ENCODE measurements at places on chromosomes 2 and 18.

DNA sequence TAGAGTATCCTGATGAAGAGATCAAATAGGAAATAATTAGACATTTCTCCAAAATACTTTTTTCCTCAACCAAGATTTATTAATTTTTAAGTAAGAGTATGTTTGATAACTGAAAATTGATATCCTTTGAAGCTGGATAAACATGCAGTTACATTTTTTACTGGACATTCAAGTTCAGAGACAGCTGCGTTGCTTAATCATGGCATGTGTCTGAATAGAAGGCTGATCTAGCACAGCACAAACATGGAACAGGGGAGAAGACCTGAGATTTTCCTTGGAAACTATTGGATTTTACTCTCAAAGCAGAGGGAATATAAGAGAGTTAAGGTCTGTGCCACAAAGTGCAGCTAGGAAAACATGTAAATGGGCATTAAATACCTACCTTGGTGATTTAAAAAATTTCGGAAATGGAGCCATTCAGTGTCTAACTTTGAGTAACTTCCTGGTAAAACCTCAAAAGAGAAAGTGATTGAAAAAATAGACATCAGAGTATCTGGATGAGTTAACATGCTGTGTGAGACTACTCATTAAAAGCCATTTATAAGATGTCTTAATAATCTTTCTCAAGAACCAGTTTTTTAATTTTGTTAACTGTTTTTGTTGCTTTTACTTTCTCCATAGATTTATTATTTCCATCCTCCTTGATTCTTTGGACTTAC, 31.8 kb downstream of the CRIM1 start:
- no peak for DNase-seq

GRCh38 chr2:114717049-114717448, 274.6 kb downstream of the DPP10 start:
- DNase-seq: no peak

GRCh38 chr2:137846993-137847392, 117.3 kb upstream of the HNMT start:
- DNase-seq: no peak

- DNase-seq: no peak
Observed at GRCh38 chr2:162623888-162624287, 214.7 kb downstream of the KCNH7 start.

DNA sequence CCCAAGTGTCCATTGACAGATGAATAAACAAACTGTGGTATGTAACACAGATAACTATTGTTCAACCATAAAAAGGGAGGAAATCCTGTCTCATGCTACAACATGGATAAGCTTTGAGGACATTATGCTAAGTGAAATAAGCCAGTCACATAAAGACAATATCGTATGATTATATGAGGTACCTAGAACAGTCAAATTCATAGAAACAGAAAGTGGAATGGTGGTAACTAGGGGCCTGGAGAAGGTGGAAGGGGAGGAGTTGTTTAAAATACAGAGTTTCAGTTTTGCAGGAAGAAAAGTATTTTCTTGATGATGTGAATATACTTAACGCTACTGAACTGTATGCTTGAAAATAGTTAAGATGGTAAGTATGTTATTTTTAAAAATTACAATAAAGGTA, 304.6 kb upstream of the CXCR4 start:
- DNase-seq: no peak

GRCh38 chr2:168033966-168034365, 213.4 kb downstream of the STK39 start:
- no peak for DNase-seq

DNA sequence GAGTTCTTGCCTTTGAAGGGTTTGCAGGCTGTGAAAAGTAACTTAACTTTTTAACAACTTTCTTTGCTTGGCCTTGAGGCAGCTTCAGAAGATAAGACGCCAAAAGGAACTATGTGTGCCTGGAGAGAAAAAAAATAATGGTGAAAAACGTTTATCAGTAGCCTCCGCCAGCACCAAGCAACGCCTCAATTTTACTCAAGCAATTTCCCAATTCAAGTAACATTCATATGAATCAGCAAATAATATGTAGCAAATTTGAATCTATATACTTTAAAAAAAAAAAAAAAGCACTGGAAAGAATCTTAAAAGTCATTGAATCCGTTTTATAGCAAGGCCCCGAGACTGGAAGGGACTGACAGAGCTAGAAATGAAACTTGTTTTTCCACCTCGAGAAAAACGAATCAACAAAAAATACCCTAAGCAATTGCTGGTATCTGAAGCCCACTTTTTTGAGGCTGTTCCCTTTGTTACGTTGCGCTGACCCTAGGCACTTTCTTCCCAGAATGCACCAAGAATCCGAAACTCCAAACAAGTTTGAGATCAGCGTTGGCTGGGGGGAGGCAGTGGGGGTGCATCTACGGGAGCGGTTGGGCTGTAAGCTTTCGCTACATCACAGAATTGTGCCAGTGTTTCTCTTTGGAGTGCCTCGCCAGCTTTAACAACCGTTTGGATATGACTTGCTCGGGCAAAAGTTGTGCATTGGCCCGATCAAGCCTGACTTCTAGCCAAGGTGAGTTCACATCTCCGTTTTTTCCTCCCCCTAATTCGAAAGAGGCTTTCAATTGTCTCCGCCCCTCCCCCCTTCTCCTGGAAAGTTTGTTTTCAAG, 2.7 kb upstream of the TGIF1 start:
- DNase-seq: no peak

DNA sequence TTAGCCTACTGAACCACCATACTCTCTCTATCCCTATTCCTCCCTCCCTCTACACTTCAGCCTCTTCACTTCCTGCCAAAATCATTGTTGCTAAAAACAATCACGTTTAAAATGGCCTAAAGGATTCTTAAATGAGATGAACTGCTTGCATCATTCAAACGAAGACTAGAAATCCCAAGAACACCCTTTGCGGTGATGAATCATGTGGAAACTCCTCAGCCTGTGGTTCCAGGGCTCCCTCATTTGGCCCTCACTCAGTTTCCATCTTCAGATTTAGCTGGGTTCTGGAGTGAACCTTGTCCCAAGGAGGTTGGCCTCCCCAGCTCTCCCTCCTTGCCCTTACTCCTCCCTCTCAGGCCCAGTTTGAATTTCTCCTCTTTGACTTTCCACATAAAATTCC, 125.6 kb upstream of the CDC42EP3 start:
- no peak for DNase-seq

DNA sequence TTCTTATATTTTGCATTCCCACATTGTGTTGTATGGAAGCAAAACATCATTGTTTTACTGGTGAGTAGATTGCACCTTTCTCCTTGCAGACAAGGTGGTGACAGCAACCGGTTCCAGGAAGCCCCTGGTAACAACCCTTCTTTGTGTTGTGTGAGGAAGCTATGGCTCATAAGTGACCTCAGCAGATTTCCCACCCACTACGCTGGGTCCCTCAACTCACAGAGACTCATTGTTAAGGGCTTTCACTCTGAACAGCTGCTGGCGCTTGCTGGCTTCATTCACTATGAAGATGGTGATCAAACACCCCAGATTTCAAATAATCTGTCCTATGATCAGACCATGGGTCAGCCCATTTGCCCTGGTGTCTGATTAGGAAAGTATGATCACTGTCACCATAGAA, 53.4 kb downstream of the WIPF1 start:
- DNase-seq: no peak

DNA sequence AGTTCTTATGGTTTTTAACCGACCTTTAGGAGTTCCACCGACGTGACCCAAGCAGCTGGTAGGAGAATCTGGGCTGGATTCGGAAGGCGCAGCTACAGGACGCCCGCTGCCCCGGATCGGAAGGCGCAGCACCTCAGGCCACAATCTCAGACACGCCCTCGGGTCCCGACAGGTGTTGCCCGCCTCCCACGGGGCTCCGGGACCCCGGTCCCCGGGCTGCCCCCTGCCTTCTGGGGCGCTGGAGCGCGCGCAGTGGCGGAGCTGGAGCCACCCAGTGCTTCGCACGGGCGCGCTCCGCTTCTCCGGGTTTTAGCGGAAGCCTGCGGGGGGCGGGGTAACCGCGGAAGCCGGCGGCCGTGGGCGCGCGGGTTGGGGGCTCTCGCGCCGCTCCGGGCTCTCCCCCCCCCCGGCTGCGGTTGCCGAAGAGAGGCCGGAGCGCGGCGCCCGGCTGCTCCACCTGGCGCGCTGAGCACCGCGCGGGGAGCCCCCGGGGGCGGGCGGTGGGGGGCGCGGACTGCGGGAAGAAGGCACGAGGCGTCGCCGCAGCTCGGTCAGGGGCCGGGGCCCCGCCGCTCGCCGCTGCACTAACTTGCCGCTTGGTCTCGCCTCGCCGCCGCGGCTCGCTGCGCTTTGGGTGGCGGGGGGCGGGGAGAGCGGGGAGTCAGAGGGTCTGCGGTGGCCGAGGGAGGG, 718.8 kb downstream of the DPP10 start:
- no peak for DNase-seq

DNA sequence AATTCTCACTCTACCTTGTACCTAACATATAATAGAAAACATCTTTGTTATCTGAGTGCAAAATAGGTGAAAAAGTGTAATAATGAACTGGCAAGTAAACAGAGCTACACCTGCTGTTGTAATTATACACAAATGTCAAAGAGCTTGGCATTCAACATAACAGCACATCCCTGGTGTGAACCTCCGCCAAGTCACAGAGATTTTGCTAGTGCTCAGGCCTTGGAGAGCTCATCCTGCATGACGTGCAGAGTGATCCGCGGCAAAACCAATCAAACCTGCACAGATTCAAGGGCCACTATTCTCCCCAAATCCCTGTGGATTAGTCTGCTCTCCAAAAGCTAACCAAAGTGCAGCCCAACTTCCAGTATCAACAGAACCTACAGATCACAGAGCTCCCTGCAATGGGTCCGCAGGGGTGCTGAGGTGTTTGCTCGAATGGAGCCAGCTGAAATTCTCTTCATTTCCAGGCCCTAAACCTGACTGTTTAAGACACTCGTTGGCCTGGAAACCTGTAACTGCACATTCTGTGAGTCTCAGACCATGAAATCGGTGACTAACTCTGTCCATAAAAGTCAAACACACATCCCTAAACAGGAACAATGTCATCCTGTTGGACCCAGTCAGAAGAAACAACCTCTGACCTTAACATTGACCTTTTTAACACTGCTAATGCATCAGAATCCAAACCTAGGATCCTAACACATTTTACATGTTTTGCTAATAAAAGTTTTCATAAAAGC, 111.8 kb downstream of the EPB41L3 start:
- no peak for DNase-seq

- DNase-seq: no peak
Observed at GRCh38 chr2:172624996-172625395, 69.1 kb downstream of the PDK1 start.

- DNase-seq: no peak
Observed at GRCh38 chr18:60401346-60401745, 28.8 kb upstream of the MC4R start.

- no peak for DNase-seq
Observed at GRCh38 chr18:9608298-9608697, 6.1 kb downstream of the PPP4R1 start.

DNA sequence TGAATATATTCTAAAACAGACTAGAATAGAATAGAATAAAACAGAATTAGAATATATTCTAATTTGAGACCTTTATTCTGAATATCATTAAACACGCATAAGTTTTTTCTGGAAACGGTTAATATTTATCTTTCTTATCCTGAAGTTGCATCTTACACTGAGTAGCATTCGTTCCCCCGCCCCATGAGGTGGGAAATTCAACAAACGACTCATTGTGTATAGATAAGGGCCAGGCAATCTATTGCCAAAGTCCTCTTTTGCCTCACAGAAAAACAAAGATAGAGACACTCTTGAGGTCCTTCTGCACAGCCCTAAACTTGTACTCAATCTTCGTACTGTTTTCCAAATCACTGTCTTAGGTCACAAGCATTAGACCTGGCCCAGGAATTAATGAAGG, 98.1 kb downstream of the COL6A3 start:
- DNase-seq: no peak

DNA sequence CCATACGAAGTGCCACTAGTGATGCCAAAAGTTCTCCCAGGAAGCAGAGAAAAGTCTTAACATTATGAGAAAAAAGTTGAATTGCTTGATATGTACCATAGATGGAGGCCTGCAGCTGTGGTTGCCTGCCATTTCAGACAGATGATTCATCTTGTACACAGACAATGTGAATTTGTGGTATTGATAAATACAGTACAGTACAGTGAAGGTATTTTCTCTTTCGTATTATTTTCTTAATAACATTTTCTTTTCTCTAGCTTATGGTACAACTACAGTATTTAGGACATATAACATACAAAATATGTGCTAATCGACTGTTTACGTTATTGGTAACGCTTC, 33.6 kb upstream of the VWC2L start:
- no peak for DNase-seq

- DNase-seq: no peak
Observed at GRCh38 chr2:159163930-159164329, 122.6 kb downstream of the WDSUB1 start.

DNA sequence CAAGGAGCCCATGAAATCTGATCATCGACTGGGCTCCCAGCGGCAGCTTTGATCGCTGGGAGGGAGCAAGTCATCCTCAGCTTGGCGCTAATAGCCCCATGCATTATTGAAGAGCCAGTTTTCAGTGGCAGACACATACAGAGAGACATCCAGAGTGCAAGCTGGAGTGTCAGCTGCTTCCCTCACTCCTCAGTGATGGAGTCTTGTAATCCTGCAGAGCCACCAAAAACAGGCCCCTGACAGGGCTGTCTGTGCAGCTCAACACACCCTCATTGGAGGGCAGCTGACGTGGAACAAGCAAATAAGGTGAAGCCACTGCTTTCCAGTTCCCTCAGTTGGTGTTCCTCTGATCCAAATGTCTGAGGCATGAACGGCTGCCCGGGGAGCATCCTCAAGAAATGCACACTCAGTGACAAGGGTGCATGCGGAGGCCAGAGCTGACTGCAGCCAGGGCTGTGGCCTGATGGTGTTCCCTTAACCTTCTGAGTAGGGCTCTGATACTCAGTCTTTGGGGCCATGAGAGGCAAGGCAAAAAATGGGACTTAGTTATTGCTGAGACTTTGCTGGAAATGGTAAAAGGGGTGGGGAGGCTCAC, 97.4 kb downstream of the RHOB start:
- no peak for DNase-seq
